Endothelial cell (in vitro differentiated cells): ENCODE measurements at places on chromosomes 12 and 14.

GRCh38 chr12:52415870-52416750, 10.0 kb upstream of the KRT82 start:
- no peak for DNase-seq

GRCh38 chr12:6943389-6943721, 261 bp upstream of the RNU7-1 start:
- DNase-seq: peak; percentile 63

GRCh38 chr14:59435101-59435500, 30.1 kb downstream of the GPR135 start:
- DNase-seq: no peak

GRCh38 chr12:68364893-68365725, 32.9 kb upstream of the MDM1 start:
- DNase-seq: peak; percentile 64

DNA sequence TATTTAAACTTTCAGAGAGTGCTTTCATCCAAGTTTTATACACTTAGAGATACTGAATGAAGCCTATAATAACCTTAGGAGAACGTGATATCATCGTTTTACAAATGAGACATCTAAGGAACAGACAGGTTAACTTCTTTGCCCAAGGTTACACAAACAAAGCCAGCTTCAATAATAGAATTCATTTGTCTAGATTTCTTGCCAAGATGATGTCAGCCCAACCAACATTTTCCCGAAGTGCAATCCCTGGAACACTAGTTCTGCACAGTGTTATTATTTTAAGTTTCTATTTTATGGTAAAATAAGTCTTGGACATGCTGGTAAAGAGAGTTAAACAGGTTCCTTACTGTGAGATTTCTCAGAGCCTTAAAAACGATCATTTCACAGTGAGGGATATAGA, 174.6 kb downstream of the SLC25A21 start:
- no peak for DNase-seq

GRCh38 chr14:40417777-40418401, 985.7 kb upstream of the FBXO33 start:
- peak; percentile 67 for DNase-seq

GRCh38 chr12:16285586-16285985, 8.1 kb upstream of the SLC15A5 start:
- DNase-seq: no peak

GRCh38 chr12:93853698-93854478, 176.7 kb downstream of the CRADD start:
- DNase-seq: no peak

- peak; percentile 40 for DNase-seq
Measured at GRCh38 chr14:50003213-50004021, 110.5 kb downstream of the ARF6 start.

GRCh38 chr12:5773550-5773949, 171.5 kb downstream of the ANO2 start:
- DNase-seq: no peak
